Transverse colon (tissue), 4 donors: ENCODE measurements at places on chromosomes 1 and 21. TPM values are rescaled to one million over a fixed set of nuclear protein-coding genes. Genes with fewer than 3 reads are reported as not detected.

DNA sequence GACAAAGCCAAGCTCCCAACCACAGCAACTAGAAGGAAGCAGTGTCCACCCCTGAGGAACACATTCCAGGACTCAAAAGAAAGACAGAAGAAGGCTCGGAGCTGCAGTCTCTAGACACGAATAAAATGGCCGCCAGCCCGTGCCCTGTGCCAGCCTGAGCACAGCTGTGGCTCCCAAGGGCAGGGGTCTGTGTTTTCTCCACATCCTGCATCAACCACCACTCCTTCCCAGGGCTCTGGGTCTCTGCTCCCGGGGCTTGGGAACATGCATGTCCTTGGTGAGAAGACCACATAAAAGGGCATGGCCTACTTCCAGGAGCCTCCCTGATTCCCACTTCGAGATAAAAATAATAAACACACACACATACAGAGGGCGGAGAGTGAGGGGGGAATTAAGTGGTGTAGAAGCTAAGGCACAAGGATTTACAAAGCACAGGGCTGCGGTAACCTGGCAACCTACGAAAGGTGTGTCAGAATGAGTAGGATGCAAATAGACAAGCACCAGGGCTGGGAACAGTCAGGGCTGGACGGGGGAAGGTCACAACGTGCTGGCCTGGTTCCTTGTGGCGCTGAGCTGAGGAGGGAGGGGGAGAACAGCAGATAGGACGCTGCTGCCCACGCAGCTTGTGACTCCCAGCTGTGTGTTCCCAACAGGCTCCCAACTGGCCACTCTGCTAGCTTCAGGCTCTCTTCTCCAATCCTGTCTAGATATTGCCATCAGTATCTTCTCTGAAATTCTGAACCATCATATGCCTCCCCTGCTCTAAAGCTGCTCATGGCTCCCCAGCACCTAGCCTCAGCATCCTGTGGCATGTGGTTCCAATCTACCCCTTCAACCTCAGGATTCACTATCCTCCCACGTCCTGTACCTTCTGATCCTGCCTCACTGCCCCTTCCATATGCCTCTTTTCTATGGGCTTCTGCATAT lies 72.5 kb downstream of the CD34 start:
- DNase-seq: no peak

- DNase-seq: peak; percentile 4
Observed at GRCh38 chr1:227937031-227937837, 10.5 kb downstream of the WNT9A start.

- no peak for DNase-seq
Observed at GRCh38 chr1:44631333-44631646, 43.0 kb downstream of the TMEM53 start.

GRCh38 chr21:46617267-46618051 lies 12.6 kb upstream of the S100B start:
- DNase-seq: no peak

- peak; percentile 19 for DNase-seq
Observed at GRCh38 chr1:7784492-7785071, 491 bp downstream of the PER3 start.

- DNase-seq: no peak
Observed at GRCh38 chr1:159141584-159142390, 29.6 kb upstream of the CADM3 start.

- DNase-seq: no peak
Observed at GRCh38 chr1:212515329-212515760, 82.6 kb downstream of the NENF start.

The LIN28A gene
- total RNA-seq: not detected

The LCE1B gene
- total RNA-seq: not detected

The CD1D gene
- 5.9 TPM for total RNA-seq

GRCh38 chr1:223161321-223161720 lies 18.3 kb upstream of the TLR5 start:
- DNase-seq: no peak

GRCh38 chr1:98322086-98322485 lies 339.4 kb upstream of the SNX7 start:
- DNase-seq: no peak

The FMO2 gene
- not detected for total RNA-seq

- peak; percentile 14 for DNase-seq
Observed at GRCh38 chr1:91583326-91583755, 82.7 kb downstream of the CDC7 start.

The SLC44A5 gene
- 3.3 TPM for total RNA-seq

The ACKR1 gene
- total RNA-seq: 4.1 TPM

DNA sequence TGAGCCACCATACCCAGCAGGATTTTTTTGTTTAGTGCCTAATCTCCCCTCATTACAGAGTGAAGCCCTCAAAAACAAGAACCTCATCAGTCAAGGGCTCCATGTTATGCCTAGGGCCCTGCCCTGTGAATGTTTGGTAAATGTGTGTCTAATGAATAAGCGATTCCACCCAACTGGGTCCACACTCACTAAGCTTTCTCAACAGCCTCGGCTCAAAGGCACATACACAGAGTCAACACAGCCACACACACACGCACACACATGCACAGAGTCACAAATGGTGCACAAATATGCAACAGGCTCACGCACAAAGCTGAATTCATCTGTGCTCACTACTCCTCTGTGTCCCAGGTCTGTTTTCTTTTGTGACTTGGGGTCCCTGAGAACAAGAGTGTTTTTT lies 11.7 kb upstream of the SYNC start:
- DNase-seq: peak; percentile 32

- DNase-seq: no peak
Observed at GRCh38 chr1:169538998-169539871, 47.0 kb downstream of the F5 start.

The RGS8 gene
- 2.2 TPM for total RNA-seq

GRCh38 chr1:12316331-12316730 lies 86.5 kb downstream of the VPS13D start:
- no peak for DNase-seq

The CHRM3 gene
- 23.1 TPM for total RNA-seq

The CR1 gene
- 12.0 TPM for total RNA-seq
